ENCODE measurements at places on chromosomes 6 and 20.

DNA sequence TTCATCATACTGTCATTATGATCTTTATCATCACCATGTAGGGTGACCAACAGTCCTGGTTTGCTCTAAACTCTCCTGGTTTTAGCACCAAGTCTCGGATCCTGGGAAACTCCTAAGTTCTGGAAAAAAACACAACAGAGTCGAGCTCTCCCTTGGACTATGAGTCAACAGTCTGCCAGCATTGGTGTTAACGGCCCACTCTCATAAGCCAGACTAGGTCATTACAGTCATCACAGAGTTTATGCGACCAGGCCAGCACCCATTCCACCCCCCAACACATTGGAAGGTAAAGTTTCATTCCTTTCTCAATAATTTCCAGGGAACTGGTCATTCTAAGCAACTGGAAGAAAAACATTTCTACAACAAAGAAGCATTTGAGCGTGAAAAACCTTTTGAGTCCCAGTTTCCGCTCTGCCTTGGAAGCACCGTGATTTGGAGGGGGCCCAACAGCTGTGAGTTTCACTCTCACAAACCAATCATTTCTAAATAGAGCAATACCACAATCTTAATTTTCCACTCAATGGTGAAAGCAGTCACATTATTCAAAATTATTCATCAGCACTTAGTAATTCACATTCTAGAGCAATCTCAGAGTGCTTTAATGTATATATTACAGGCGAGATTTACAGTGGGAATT is 445.0 kb downstream of the CDH26 start:
- DNase-seq, result no peak

DNA sequence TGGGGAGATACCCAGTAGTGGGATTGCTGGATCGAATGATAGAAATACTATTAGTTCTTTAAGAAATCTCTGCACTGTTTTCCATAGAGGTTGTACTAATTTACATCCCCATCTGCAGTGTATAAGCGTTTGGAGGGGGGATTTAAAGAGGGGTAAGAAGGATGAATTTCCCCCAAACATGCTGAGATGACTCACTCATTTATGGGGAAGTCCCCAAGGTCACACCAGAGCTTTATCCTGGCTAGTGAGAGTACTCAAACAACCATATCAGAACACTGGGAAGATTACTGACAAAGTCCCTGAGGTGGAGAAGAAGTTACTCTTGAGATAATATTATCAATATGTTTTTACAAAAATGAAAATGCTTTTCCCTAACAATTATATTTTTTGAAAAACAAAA is 44.0 kb downstream of the ROS1 start:
- no peak for DNase-seq

DNA sequence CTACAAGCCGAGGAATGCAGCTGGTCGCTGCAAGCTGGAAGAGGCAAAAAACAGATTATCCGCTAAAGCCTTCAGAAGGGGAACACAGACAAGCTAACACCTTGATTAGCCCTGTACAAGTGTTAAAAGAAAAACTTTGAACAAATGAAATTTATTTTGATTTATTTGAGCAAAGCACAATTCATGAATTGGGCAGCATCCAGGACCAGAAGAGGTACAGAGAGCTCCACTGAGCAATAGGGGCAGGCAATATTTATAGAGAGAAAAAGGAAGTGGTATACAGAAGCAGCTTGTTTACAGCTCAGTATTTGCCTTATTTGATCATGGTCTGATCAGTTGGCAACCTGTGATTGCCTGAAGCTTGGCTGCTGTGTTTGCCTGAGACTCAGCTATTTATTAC is 17.6 kb downstream of the HLA-DOB start:
- no peak for DNase-seq

- DNase-seq, result peak; percentile 39
These were observed 1.1 kb downstream of the DEF6 start for GRCh38 chr6:35298625-35299140.

DNA sequence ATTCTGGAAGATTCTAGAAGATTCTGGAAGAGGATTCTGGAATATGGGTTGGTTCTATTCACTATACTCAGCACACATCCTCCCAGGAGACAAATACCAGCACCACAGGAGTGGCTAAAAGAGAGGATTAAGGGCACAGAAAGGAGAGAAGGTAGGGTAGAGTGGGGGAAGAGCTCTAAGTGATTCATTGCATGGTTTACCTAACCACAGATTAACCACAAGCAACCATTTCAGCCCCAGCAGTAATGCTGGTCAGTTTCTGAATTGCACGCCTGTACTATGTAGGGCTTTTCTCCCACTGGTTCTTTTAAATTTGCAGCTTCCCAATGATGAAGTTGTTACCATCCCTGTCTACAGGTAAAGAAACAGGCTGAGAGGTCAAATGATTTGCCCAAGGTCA is 192.7 kb upstream of the PMEPA1 start:
- DNase-seq, result peak; percentile 24

GRCh38 chr6:106254636-106255035 is 70.9 kb downstream of the ATG5 start:
- DNase-seq, result no peak
